Fibroblast of villous mesenchyme (primary cell): ENCODE measurements at places on chromosomes 3 and 15. TPM values are rescaled to one million over a fixed set of nuclear protein-coding genes. Genes with fewer than 3 reads are reported as not detected.

DNA sequence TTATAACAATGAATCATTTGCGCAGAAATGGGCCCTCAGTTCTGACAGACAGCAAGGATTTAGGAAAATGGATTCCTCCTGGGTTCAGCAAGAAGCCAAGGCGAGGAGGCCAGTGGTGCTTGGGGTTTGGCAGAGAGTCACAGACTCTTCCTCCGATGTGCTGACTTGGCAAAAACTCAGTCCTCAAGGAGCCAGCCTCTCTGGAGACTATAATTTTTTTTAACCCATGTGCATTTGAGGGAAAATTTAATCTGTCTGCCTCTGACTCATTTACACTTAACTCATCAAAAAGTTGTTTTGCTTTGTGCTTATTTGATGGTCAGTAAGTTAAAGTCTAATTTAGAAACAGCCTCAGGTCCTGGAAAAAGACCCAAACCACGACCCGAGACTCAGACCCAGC, 34.2 kb upstream of the SLC24A5 start:
- no peak for DNase-seq

DNA sequence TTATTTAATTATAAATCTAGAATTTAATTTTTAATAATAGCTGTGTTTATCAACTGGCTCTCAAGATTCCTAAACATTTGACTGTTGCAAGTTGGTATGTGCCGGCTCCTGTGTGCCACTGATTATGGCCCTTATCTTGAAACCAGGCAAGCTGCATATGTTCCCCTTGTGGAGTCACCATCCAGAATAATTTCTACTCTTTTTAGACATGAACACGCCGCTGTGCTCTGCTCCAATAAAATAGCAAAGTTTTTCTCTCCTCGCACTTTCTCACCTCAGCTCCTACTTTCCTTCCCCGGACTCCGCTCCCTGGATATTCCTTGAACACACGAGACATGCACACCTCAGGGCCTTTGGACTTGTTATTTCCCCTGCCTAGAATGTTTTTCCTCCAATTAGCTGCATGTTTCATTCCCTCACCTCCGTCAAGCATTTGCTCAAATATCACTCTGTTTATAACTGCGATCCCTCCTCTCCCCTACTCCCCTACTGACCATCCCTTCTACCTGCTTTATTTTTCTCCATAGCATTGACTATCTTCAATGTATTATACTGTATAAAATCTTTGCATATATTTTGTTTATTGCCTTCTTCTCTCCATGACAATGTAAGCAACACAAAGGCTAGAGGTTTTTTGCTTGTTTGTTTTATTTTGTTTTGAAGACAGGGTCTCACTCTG, 26.1 kb upstream of the ERICH6 start:
- DNase-seq: no peak

- DNase-seq: no peak
Observed at GRCh38 chr3:10213156-10213792, 35.0 kb upstream of the TATDN2 start.

The CCR3 gene
- total RNA-seq: not detected in 2 replicates

DNA sequence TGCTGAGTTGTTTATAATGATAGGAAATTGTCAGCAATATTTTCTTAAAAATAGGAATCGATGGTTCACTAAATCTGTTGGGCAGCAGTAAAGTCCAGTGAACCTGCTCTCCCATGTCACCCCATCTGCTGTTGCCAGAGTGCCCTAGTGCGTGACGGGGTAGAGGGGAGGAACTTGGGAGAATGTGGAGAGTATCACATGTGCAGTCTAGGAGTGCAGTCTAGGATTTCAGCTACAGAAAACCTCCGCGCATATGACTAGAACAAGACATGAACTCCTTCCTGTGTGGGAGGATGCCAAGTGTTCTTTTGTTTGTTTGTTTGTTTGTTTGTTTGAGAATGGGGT, 74.6 kb upstream of the ACAD9 start:
- peak; percentile 28 for DNase-seq

DNA sequence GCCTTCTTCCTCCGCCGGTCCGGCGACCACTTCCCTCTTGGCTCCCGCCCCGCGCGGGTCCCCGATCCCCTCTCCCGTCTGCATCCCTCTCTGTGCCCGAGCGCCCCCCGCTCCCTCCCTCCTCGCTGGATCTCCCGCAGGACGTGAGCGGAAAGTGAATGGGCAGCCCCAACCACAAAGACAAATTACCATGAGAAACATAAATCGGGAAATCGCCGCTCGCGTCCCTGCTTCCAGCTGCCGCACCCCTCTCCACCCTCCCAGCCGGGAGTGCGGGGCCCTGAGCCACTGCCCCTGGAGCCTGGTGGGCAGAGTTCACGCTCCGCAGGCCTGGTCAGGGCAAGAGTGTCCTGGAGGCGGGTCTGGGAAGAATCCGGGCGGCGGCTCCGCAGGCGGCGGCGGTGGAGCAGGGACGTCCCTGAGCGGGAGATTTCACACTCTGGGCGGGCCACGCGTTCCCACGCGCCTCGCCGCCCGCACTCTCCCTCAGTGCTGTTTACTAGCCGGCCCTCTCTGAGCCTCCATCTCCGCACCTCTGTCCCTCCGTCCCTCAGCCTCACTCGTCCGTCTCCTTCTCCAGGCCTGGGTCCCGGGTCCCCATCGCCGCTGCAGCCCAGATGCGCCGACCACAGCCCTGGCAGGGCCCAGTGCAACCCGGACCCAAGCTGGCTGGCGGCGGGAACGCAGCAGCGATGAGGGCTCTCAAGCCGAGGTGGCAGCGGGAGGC, 835 bp downstream of the SEMA5B start:
- DNase-seq: no peak

The SPATA12 gene
- total RNA-seq: not detected in 2 replicates

The STAB1 gene
- under 0.01 and 0.43 TPM in 2 replicates for total RNA-seq

- DNase-seq: no peak
Observed at GRCh38 chr3:117045143-117045542, 335.6 kb downstream of the TUSC7 start.

GRCh38 chr3:190631295-190631694, 117.4 kb downstream of the IL1RAP start:
- no peak for DNase-seq

DNA sequence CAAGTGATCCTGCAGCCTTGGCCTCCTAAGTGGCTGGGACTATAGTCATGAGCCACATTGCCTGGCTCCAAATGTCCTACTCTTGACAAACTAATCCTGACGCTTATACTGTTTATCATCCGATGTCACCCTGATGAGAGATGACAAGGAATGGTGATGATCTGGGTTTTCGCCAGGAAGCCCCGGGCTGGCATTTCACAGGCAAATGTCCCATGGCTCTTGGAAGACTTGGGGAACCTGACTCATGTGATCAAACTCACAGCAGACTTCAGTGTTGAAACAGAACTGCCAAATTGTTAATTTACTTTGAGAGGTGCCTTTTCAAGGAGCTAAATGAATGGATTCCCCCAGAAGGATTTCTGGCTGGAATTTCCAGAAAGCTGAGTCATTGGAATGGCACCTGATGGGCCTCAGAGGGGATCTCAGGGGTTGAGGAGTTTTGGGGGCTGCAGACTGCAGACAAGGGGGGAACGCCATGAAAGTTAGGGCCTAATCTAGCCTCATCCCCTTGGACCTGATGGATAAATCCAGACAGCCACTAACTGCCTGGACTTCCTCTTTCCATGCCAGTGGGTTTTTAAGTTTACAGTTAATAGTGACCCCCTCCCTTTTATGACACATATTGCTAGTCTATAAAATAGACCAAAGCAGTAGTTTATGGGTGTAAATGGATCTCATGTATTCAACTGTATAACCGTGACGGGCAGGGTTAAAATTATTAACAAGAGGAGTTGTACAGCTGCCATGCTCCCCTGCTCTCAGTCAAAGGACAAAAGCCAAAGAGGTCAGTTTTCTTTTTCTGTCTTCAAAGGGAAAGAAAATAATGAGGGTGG, 146.6 kb downstream of the CHSY1 start:
- DNase-seq: peak; percentile 44

- DNase-seq: peak; percentile 27
Observed at GRCh38 chr3:59480486-59480995, 430.7 kb upstream of the CFAP20DC start.
